ENCODE measurements at places on chromosomes 7 and 10.

DNA sequence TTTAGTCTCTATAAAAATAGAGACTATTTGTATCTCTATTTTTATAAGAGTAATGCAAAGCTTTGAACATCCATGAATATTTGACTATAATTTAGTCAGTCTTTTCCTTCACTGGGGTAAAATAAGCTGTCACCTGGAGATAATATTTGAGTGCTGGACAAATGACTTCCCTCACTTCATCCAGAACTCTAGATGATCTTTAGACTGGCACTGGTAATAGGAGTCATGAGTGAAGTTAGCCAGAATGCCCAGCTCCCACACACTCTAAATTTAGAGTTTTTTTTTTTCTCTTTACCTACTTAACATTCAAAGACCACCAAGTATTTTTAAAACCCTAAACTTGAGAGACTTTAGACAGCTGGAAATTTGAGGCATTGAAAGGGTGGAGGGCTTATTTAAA is 100.7 kb downstream of the LSMEM1 start:
- DNase-seq: no peak

DNA sequence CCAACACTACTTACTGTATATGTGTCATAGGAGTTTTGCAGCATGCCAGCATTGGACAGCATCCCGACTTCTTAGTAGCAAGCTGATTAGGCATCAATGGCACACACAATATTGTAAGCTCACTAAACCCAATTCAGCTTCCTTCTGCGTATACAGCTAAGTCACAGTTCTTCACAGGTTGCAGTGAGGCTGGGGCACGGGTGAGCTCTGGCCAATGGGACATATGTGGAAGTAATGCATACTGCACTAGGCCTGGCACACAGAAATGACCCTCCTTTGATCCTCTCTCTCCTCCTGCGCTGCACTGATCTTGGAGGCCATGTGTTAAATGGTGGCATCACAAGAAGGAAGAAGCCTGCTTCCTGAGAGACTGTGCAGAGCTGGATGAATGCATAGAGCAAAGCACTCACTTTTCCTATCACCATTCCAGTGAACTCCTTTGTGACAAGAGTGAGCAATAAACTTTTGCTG is 11.9 kb downstream of the RAB11FIP2 start:
- DNase-seq: no peak

DNA sequence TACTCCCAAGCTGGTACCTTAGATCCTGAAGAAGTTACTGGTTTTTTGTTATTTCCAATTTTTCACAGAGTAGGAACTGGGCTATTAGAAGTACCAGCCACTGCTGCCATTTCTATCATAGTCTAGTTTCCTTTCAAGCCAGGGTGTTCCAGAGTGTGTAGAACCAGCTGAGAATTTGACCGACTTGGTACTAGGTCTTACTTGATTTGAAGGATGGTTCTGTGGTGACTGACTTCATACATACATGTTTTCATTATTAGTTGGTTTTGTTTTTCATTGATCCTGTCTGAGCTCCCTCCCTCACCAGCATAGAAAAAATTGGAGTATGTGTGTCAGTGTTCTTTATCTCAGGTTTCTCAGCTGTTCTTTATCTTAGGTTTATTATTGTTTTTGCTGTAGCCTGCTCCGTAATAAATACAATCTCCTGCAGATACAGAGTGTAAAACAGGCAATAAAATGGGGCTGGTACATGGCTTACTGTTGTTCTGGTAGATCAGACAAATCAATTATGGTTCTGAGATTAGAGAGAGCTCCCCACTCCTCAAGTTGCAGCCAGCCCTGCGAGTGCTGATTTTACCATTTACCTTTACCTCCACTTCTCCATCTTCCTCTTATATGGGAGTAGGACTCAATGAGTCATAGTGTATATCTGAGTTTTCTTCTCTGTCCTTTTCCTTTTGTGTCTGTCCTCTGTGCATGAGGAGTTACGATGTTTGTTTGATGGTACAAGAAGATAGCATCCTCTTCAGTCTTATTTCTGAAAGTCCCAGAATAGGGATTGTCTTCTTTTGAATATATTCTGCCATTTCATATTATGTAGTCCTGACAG is 122.6 kb downstream of the LRRC4 start:
- DNase-seq: no peak

DNA sequence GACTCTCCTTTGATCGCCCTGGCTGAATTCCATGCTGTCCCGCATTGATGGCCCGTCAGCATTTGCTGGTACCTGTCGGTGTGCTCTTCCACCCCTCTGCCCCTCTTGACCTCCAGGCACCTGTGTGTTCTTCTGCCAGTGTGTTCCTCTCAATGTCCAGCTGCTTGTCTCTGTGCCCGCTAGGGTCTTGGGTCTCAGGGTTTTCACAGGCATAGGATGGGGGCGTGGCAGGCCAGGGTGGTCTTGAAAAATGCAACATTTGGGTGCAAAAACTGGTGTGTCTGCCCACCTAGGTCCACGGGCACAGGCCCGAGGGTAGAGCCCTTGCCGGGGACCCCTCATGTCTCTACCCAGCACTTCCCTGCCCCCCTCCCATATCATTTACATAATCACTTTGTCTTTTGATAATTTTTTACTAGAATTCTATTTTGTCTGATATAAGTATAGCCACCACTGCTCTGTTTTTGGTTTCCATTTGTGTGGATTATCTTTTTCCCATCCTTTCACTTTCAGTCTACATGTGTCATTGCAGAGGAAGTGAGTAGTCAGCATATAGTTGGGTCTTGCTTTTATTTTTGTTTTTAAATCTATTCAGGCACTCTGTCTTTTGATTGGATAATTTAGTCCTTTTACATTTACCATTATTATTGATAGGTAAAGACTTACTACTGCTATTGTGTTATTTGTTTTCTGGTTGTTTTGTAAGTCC is 46.6 kb upstream of the ADRA2A start:
- DNase-seq: no peak

GRCh38 chr10:67785098-67785497 is 52.9 kb downstream of the DNAJC12 start:
- no peak for DNase-seq

- DNase-seq: no peak
Measured at GRCh38 chr7:1083729-1084657, 3.9 kb upstream of the GPER1 start.

DNA sequence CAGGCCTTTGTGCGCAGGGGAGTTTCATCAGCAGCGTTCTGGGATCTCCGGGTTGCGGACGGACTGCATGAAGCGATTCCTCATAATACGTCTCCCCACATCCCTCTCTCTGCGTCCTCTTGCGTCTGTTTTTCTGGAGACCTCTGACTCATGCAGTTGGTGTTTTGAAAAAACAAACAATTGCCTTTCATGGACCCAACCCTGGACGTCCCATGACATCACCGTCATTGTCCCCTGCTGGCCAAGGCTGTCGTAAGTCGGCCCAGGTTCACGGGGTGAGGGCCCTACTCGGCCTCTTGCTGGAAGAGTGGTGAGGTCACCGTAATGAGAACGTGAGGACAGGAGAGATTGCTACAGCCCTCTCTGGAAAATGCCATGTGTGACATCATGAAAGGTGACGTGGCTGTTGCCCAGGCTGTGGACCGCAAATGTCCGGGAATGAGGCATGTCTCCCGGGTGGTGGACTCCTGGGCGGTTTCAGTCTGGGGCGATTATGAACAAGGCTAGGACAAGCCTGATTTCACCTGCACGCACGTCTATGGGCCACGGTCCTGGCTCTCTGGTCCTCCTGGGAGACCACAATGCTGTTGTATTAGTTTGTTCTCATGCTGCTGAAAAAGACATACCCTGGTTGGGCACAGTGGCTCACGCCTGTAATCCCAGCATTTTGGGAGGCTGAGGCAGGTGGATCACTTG is 9.8 kb upstream of the MAFK start:
- no peak for DNase-seq

DNA sequence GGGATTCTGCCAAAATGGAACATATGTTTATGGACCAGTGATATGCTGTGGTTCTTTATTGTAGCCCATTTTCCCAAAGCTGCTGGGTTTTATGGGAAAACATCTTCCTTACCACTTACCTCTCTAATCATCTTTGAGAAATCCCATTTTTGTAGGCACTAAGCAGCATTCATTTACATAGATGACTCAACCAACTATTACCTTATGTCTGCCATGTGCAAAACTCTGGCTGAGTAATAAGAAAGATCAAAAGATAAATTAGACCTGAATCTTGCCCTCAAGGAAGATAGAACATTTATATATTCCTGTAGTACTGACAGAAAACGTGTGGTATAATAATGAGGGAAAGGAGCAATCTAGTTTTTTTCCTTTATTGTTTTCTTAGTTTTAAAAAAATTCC is 24.3 kb downstream of the CBLL1 start:
- DNase-seq: no peak

DNA sequence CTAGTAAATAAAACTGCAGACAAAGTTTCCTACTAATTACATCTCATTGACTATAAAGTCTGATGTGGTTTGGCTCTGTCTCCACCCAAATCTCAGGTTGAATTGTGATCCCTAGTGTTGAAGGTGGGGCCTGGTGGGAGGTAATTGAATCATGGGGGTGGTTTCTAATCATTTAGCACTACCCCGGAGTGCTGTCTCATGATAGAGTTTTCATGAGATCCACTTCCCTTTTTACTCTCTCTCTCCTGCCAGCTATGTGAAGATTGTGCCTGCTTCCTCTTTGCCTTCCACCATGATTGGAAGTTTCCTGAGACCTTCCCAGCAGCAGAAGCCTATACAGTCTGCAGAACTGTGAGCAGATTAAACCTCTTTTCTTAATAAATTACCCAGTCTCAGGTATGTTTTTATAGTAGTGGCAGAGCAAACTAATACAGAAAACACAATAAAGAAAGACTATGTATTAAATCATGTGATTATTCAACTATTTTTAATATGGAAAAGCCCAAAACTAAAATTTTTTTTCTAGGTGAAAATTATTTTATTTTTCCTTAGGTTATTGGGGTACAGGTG is 232.1 kb downstream of the FZD1 start:
- no peak for DNase-seq

DNA sequence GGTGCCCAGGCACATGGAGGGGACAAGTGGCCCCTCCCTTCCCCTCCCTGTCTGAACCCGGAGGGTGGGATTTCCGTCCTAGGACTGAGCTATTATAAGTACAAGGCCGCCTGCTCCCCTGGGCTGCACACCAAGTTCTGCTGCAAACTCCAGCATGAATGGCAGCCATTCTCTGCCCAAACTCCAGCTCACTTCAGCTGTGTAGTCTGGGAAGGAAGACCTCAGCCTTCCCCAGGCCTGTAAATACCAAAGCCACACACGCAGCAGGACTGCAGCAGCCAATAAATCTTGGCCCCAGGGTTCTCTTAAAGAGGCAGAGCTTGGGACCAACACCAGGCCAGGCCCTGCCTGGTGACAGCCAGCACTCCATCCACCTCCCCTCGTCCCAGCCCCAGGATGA is 291.3 kb upstream of the ZMIZ1 start:
- DNase-seq: no peak

DNA sequence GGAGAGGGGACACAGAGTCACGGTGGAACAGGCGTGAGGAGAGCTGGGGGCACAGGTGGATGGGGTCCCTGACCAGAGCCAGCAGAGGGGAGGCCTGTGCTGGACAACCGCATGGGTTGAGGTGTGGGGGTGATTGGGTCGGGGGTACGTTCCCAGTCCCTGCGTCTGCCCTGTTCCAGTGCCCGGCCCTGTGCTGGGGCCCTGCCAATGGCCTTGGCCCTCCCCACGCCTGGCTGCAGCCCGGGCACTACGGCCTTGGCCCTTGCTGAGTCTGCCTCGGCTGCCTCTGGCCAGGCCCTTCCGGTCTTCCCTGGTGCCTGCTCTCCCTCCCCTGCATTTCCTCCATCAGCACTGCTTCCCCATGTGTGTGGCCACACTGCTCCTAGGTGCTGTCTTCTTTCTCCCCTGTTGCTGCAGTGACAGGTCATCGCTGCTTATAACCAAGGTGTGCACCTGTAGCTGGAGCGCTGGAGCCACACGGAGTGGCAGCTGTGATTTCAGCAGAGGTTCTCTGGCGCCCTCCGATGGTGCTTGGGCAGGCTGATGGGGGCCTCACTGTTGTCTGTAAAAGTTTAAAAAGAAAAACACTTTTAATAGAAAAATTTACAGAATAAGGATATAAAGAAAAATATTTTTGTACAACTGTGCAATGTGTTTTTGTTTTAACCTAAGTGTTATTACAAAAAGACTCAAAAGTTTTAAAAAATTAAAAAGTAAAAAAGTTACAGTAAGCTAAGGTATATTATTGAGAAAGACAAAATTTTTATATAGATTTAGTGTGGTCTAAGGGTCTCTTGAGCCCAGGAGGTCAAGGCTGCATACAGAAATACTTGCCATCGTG is 45.2 kb upstream of the BHLHA15 start:
- no peak for DNase-seq

GRCh38 chr10:89535171-89536012 is at the start of gene SLC16A12:
Gene SLC16A12, minus strand, starts transcription at chr10:89535594. Its CDS starts 73,016 bp downstream, at chr10:89462578.
- DNase-seq: no peak

DNA sequence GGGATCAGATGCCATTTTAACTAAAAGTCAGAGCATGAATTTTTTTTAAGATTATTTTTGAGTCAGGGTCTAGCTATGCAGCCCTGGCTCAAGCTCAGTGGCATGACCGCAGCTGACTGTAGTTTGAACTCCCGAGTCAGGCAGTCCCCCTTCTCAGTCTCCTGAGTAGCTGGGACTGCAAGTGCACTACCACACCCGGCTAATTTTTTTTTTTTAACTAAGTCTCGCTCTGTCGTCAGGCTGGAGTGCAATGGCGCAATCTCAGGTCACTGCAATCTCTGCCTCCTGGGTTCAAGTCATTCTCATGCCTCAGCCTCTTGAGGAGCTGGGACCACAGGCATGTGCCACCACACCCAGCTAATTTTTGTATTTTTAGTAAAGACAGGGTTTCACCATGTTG is 7.8 kb downstream of the TAS2R41 start:
- DNase-seq: no peak

DNA sequence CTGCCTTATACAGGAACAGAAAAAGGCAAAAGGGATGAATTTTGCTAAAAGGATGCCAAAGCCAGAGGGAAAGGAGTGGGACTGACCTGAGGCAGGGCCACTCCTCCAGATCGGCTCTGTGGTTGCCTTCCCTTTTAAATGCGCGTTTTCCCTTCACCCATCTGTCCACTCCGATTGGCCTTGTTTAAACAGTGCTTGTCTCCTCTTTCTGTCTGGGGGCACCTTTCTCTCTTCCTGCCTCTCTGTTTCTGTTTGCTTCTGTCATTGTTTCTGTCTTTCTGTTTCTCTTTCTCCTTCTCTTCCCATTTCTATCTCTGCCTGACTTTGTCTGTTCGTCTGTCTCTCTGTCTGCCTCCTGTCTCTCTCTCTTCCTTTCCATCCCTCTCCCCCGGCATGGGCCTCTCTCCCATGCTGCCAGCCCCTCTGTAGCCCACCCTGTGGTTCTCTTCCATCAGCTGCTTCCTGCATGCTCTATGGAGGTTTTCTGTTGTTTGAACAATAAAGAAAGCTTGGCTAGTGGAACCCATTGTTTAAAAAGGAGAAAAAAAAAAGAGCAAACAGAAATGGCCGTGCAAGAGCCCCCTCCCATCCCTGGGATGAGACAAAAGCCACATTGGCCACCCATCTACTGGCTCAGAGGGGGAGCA is 29.5 kb upstream of the HSPB1 start:
- no peak for DNase-seq

- no peak for DNase-seq
Measured at GRCh38 chr7:53191836-53192443, 156.5 kb downstream of the POM121L12 start.

- DNase-seq: no peak
Measured at GRCh38 chr7:97008275-97008917, 3.0 kb downstream of the DLX6 start.

All from activated T-helper 1 cell treated with Interleukin-2 at 50 U/mL for 16 hours (primary cell).